ENCODE measurements at places on chromosomes 12 and 14.

GRCh38 chr12:843609-844008 is 91.2 kb downstream of the WNK1 start:
- DNase-seq: no peak

DNA sequence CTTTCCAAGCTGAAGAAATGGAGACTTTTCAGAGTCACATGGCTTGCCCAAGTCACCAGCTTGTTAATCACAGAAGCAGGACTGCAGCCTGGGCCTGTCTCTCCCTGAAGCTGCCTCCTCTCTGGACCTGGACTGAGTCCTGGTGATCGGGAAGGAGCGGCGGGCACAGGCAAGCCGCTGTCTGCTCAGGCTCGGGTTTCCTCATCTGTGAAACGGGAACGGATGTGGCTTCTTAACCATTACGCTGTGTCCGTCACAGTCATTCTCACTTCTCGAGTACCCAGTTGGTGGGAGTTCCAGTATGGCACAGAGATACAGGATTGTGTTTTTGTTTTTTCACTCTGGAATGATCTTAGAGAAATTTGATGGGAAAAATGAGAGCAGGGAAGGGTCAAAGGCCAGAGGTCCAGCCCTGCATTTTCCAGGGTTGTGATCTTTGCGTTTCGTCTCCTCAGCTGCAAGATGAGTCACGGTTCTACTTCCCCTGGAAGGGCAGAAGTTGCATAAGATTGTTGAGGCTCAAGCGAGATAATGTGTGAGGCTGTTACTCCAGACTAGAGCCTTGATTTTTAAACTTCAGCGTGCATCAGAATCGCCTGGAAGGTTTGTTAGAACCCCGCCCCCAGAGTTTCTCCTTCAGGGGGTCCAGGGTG is 7.6 kb upstream of the LRTM2 start:
- DNase-seq: no peak

- no peak for DNase-seq
These were observed 166.1 kb upstream of the KRR1 start for GRCh38 chr12:75677522-75677921.

DNA sequence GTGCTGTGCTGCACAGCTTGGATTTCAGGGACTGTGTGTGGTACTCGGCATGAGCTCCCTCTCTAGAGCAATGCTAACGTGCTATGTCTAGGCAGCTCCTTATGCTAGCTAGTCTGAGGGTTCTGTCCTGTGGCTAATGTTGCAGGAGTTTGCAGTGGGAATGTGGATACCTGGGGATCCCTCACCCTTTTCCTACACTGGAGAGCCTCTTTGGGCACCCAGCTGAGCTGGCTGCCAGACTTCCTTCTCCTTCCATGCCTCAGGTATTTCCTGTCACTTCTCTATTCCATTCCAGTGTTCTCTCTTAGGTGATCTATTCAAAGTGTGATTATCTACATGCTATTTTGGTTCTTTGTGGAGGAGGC is 64.9 kb downstream of the FBXO33 start:
- DNase-seq: no peak
